ENCODE measurements at places on chromosomes 13 and 19.

- DNase-seq = no peak
Observed at GRCh38 chr19:49067554-49067953, 2.9 kb upstream of the NTF4 start.

DNA sequence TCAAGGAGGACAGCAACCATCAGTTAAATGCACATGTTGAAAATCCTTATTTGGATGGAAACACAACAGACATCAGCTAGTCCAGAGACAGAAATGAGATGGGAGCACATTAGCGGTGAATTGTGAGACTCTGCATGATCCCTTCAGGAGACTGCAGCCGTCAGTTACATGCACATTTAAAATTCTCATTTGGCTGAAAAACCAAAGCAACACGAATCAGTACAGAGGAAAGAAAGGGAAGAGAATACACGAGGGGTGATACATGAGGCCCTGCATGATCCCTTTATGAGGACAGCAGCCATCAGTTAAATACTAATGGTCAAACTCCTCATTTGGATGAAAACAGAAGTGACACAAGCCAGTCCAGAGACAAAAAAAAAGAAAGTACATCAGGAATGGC is 123.4 kb downstream of the PTPRS start:
- no peak for DNase-seq

- DNase-seq = no peak
Observed at GRCh38 chr13:30334663-30335386, 27.5 kb upstream of the KATNAL1 start.

DNA sequence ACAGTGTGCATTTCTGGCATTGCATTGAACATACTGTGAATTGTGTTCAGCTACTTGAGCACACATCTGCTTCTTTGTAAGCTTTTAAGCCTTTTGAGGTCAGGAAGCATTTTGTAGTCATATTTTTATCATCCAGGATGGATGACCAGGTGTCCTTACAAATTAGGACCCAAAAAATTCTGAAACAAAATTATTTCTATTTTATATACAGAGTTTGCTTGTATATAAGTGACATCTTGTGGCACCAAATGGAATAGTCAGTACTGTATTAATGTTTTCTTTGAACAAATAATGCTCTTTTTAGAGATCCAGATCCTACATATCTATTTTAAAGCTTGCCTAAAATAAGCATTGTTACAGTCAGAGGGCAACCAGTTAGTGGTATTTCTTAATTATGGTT is 9.5 kb upstream of the SUPT20H start:
- no peak for DNase-seq

- peak; percentile 15 for DNase-seq
Observed at GRCh38 chr13:77751513-77752456, 54.3 kb downstream of the SLAIN1 start.

GRCh38 chr13:64855506-64855905 is 2374.6 kb downstream of the PCDH9 start:
- DNase-seq = peak; percentile 11

GRCh38 chr19:13302526-13303270 is 152.5 kb downstream of the IER2 start:
- DNase-seq = no peak

GRCh38 chr13:108957369-108958012 is 328.1 kb downstream of the MYO16 start:
- peak; percentile 60 for DNase-seq

GRCh38 chr13:97692628-97693027 is 258.7 kb downstream of the RAP2A start:
- DNase-seq = no peak

GRCh38 chr19:15820646-15821045 is 5.2 kb upstream of the OR10H1 start:
- DNase-seq = no peak

DNA sequence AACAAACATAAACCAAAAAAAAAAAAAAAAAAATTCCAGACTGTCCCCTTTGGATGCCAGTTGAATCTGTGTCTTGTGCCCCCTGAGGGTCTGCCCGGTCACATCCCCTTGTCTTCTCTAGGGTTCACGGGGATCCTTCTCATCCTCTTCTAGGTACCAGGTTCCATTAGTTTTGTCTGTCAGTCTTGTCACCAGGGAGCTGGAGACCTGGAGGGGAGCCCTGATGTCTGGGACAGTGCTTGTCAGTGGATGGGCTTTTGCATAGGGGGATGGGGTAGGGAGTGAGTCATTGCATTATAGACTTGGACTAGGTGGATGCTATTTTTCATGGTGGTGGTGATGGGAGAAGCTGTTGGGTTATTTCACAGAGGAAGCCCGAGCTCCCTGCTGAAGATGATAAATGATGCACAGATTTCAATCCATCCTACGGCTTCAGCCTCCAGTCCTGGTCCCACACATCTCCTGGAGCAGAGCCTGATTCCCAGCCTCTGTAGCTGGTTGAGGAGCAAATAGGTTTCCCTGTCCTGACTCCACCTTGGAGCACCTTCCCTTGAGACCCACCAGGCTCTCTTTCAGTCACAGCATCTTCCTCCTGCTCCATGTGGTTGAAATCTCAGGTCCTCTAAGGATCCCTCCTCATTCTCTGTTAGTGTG is 26.0 kb downstream of the WTIP start:
- no peak for DNase-seq

GRCh38 chr19:55252760-55253663 is 5.8 kb downstream of the PPP6R1 start:
- DNase-seq = no peak

- DNase-seq = no peak
Observed at GRCh38 chr19:17075864-17076542, 426 bp downstream of the MYO9B start.

DNA sequence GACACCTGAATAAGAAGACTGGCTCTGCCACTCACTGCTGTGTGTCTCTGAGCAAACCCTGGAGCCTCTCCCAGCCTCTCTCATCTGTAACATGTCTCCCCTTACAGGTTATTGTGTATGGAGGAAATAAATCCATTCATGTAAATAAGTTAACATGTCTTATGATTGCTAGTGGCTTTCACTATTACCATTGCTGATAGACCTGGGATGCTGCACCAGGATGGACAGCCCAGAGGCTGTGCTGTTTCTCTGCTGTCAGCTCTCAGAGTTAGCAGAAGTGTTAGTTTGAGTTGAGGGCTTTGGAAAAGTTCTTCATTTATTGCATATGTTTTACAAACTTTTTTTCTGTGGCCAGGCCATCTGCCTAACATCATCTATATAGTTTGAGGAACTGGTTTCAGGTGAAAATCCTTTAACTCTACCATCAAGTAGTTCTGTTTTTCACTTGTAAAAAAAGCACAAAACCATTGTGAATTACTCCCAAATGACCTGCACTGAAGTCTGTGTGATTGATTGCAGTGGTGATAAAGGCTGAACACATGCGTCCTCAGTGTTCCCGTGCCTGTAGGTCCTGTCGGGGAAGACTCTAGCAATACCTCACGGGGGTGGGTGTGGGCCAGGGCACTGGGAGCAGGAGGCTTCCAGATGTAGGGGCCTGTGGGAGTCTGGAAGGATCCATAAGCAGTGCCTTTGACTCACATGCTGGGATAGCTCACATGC is 24.6 kb downstream of the MPHOSPH8 start:
- DNase-seq = no peak

DNA sequence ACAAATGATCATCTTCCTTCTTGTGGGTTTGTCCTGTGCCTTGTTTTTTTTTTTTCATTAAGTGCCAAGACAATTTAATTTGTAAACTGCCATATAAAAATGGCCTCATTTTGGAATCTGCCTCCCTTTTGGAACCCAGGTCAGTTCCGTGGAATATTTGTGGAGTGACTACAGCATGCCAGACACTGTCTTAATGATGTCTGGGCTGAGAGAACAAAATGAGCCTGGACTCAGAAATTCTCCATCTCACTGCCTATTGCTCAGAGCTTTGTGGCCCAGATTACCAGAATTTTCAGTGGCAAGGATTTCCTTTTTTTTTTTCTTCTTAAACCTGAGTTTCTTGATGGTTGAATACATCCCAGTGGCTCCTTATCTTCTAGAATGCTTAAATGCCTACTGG is 340.6 kb downstream of the ENOX1 start:
- DNase-seq = no peak

- DNase-seq = no peak
Observed at GRCh38 chr13:67950603-67951002, 720.5 kb upstream of the PCDH9 start.

- no peak for DNase-seq
Observed at GRCh38 chr13:113159701-113160100, 1.3 kb downstream of the PROZ start.

DNA sequence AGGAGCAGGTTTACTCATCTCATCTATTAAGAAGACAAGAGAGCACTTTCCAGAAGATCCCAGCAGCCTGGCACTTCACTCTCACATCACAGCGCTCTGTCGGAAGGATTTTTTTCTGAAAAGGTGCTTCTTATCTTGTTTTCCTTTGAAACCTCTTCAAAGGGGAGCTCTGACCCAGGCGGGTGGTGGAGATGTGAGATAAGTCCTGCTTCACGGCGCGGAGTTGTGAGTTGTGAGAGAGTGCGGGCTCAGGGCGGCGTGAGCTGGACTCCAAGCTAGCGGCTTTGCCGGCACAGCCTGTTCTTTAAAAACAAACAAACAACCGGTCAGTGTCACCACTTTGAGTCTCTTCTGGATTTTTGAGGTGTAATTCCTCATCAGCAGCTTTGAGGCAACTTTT is 169.0 kb upstream of the ARGLU1 start:
- DNase-seq = no peak

- DNase-seq = no peak
Observed at GRCh38 chr13:91745967-91746366, 347.5 kb downstream of the GPC5 start.

DNA sequence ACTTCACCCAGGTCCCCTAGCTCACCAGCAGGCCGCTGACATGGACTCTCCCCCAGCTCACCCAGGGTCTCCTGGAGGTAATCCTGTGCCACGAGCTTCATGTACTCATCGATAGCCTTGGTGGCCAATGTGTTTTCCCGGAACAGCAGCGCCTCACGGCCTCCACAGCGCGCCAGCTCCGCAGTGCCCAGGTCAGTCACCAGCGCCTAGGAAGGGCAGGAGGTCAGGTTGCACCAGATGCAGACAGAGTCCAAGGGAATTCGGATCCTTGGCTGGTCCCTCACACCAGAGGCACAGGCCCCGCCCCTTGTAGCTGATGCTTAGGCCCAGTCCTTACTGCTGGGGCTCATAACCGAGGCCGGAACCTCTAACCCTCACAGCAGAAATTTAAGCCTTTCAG is 6.7 kb upstream of the WIZ start:
- no peak for DNase-seq

GRCh38 chr13:79946556-79946955 is 394.4 kb downstream of the SPRY2 start:
- DNase-seq = no peak

DNA sequence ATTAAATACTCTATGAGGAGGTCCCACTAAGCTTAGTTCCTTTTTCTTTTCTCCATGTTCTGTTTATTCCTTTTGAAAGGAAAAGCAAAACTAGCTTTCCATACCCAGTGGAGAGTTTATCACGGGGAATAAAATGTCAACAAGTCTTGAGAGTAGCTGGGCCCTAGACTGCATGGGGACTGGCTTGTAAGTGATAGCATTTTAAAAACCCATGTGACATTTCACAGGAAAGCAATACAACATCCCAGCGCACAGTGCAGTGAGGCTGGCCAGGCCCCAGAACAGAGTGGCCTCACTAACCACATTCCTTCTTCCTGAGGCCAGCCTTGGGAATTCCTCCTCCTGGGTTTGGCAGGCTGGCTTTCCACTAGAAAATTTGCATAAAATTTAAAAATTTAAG is 149.8 kb downstream of the DLEU7 start:
- DNase-seq = no peak

DNA sequence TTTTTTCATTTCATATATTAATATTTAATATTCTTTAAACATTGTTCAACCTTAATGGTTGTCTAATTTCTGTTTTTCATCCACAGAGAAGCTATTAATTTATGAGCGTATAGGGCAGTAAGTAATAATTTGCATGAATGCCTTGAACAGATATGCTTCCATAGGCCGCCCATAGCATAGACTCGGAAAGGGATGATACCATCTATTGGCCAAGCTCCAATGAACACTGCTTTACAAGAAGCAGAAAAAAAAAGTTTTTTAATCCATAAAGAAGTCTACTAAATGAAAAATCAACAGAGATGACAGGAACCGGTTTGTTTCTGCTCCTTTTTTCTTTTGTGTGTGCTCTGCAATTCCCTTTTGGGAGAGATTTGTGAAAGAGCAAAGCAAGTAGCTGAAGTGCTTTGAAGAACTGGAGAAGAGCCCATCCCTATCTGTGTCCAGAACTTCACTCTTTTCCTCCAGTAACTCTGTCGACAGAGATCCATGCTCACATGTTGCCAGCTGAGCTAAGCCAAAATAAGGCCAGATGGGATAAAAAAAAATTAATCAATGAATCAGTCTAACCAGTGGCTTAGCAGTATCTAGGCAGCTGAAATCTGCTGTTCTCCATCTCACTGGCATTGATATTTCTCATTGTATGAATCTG is 215.9 kb upstream of the SOX21 start:
- no peak for DNase-seq

All from non-pigmented ciliary epithelial cell (primary cell).